ENCODE measurements at places on chromosomes 5 and 9.

GRCh38 chr9:88418025-88418424, 29.8 kb downstream of the SPIN1 start:
- no peak for DNase-seq

- no peak for DNase-seq
These were observed 100.5 kb upstream of the SNX2 start for GRCh38 chr5:122674385-122674784.

- no peak for DNase-seq
These were observed 35.5 kb upstream of the B4GALT1 start for GRCh38 chr9:33202552-33203201.

DNA sequence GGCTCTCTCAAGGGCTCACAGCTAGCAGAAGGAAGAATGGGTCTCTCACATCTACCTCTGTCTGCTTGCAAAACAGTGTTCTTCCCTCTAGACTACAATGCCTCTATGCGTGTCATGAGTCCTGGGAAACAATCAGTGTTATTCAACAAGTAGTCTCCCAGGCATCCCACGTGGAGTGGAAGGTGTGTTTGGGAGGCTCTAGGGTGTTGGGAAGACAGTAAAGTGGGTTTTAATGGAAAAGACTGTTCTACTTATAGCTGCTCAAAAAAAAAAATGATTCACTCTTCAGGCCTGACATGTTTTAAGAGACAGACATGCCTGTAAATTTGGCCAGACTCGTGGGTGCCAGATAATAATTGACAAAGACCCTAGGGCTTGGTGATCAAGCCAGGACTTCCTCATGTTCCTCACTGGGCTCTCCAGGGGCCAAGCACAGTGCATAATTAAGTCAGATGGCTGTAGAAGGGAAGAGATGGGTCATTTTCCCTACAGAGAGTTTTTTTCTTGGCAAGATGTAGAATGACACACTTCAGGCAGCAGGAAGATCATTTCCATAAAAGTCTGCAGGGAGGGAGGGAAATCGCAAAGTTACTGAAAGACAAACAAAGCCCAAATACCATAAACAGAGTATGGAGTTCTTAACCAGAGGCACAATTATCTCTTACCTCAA, 246.4 kb downstream of the ACTL7B start:
- DNase-seq, result no peak

DNA sequence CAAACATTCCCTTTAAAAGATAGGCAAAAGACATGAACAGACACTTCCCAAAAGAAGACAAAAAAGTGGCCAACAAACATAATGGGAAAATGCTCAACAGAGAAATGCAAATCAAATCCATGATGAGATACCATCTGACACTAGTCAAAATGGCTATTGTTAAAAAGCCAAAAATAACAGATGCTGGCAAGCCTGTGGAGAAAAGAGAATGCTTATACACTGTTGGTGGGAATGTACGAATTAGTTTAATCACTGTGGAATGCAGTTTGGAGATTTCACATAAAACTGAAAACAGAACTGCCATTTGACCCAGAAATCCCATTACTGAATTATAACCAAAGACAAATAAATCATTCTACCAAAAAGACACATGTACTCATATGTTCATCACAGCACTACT, 58.3 kb upstream of the WDR41 start:
- DNase-seq, result no peak

DNA sequence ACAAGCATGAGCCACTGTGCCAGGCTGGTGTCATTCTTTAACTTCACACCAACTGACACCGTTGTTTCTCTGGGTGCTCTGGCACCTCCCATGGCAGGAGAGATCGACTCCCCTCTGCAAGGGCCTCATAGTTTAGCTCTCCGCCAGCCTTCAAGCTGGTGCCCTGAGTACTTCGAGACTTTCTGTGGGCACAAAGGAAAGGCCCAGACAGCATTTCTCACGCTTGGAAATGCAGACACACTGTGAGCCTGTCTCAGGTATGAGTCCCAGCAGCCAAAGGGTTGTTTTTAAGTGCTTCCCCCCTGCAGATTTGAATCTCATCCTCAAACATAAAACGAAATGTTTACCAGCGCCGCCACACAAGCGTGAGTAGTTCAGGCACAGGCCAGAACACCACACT, 11.1 kb upstream of the TCF7 start:
- DNase-seq, result no peak

DNA sequence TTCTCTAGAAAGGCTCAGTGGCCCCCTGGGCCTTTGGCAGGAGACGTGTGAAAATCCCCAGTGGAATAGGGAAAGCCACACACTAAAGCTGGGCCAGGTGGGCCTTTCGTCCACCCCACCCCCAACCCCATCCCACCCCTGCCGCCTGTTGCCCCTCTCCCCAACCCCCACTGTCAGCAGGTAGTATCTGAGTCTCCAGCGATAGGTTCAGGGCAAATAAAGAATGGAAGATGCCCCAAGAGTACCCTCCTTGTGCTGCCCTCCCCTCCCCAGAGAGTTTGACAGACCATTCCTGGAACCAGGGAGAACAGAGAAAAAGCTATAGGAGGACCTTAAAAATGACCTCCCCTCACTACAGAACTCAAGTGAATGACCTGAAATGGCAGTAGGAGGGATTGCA, 36.7 kb upstream of the UBE2D2 start:
- no peak for DNase-seq

DNA sequence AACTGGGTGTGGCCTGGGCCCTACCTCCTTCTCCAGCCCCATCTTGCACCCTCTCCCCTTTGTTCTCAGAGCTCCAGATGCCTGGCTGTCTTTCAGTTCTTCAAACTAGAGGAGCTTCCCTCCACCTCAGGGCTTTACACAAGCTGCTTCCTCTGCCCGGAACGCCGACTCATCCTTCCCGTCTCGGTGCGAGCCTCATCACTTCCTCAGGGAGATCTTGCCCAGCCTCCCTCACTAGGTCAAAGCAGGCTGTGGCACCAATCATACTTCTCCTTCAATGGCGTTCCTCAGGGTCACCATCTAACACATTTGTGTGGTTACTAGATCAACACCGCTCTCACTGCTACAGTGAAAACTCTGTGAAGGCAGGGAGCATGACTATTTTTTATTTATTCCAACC, 56.2 kb upstream of the ZSWIM6 start:
- DNase-seq, result peak; percentile 13

All from DMS53 (cell line).